Psoas muscle (tissue), 8 donors: ENCODE measurements at places on chromosomes 16 and 17. TPM values are rescaled to one million over a fixed set of nuclear protein-coding genes. Genes with fewer than 3 reads are reported as not detected.

DNA sequence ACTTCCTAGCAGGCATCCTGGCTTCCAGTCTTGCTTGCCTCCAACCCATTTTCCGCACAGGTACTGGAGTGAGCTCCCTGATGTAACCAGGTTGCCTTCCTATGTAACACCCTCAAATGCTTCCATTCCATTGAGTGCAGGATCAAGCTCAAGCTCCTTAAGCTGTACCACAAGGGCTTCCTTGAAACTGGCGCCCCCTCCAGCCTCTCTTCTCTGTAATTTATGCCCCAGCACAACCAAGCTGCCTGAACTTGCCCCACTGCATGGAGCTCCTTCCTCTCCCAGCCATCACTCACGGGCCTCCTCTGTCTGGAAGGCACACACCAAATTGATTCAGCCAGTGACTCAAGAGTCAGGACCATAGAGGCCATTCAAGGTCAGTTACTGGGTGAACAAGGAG is 234.8 kb upstream of the RPL38 start:
- no peak overlapping the region for H3K27ac ChIP-seq
- H3K4me3 ChIP-seq: no peak overlapping the region
- H3K36me3 ChIP-seq: no peaks in the 10 kb centered on the region
- DNase-seq: no peak
- H3K4me1 ChIP-seq: no peaks in the 10 kb centered on the region
- H3K27me3 ChIP-seq: peaks cover 1% of the 10 kb centered on the region

DNA sequence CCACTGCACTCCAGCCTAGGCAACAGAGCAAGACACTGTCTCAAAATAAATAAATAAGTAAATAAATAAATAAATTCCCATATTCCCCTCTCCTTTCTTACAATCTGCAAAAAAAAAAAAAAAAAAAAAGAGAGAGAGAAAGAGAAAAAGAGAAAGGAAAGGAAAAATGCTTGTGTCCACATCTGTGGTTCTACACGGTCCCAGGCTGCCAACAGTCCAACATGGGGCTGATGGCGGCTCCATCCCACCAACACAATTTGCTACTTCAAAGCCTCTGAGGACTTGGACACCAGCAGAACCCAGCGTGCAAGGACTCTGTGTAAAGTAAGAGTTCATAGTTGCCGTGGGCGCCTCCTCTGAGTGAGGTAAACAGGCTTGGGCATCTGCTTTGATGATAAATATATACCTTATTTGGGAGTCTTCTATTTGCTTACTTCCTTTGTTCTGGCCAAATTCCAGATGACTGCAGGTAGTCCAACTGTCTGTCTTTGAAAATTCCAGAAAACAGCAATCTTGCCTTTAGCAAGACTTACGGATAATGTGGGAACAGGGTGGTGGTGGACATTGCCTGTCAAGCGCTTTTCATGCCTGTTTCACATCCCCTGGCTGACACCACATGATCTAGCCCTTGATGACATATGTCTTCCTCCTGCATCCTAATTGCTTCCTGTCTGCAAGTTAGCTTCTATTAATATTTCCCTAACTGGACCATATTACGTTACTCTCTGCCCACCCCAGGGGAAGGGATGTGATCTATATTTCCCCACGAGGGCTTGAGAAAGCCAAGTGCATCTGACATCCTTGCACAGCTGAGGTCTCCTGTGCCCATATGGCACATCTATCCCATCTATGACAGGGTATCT is 10.1 kb downstream of the LITAF start:
- H3K27ac ChIP-seq: no peak overlapping the region
- no peaks in the 10 kb centered on the region for H3K27me3 ChIP-seq
- no peaks in the 10 kb centered on the region for H3K36me3 ChIP-seq
- no peak for DNase-seq
- no peak overlapping the region for H3K4me3 ChIP-seq

HYDIN gene
- 0.37 TPM for total RNA-seq

GRCh38 chr17:35433075-35433894 is 985 bp upstream of the SLFN12 start:
- peak overlapping the region; percentile 71 for H3K27ac ChIP-seq
- H3K4me3 ChIP-seq: peak overlapping the region; percentile 70
- DNase-seq: no peak
- H3K4me1 ChIP-seq: no peaks in the 10 kb centered on the region
- H3K36me3 ChIP-seq: no peaks in the 10 kb centered on the region
- peaks cover 2% of the 10 kb centered on the region for H3K27me3 ChIP-seq

GRCh38 chr16:81296631-81297030 is 18.1 kb upstream of the GAN start:
- no peak overlapping the region for H3K27ac ChIP-seq
- H3K4me1 ChIP-seq: no peaks in the 10 kb centered on the region
- no peak for DNase-seq
- H3K27me3 ChIP-seq: no peaks in the 10 kb centered on the region

- no peaks in the 10 kb centered on the region for H3K27me3 ChIP-seq
- no peak overlapping the region for H3K4me3 ChIP-seq
- no peak overlapping the region for H3K27ac ChIP-seq
- no peaks in the 10 kb centered on the region for H3K36me3 ChIP-seq
- H3K4me1 ChIP-seq: no peaks in the 10 kb centered on the region
These were observed 25.1 kb upstream of the FOXJ1 start for GRCh38 chr17:76166168-76166567.

TEKT5 gene
- not detected for total RNA-seq

CSH2 gene
- not detected for total RNA-seq

DNA sequence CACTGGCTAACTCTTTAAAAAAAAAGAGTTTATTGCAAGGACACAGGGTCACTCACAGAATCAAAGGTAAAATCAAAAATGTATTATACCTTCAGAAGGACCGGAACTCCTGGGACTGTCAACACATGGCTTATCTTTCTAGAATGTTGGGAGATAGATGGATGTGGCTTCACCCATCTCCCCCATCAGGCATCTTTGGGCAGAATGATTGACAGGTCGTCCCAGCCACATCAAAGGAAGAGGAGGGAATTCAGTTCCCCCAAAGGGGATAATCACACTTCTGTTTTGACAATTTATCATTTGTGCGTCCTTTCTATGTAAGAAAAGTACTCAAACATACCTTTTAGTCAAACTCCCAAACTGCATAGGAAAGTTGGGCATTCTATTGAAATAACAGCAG is 228.6 kb upstream of the CDH5 start:
- no peak for DNase-seq
- H3K27me3 ChIP-seq: no peaks in the 10 kb centered on the region
- H3K36me3 ChIP-seq: no peaks in the 10 kb centered on the region

GRCh38 chr16:53745753-53746266 is 41.9 kb downstream of the FTO start:
- peaks cover 18% of the 10 kb centered on the region for H3K4me1 ChIP-seq
- no peak for DNase-seq
- H3K36me3 ChIP-seq: no peaks in the 10 kb centered on the region
- no peak overlapping the region for H3K4me3 ChIP-seq
- no peak overlapping the region for H3K27ac ChIP-seq
- no peaks in the 10 kb centered on the region for H3K27me3 ChIP-seq
